ENCODE measurements at places on chromosomes 11 and 22.

DNA sequence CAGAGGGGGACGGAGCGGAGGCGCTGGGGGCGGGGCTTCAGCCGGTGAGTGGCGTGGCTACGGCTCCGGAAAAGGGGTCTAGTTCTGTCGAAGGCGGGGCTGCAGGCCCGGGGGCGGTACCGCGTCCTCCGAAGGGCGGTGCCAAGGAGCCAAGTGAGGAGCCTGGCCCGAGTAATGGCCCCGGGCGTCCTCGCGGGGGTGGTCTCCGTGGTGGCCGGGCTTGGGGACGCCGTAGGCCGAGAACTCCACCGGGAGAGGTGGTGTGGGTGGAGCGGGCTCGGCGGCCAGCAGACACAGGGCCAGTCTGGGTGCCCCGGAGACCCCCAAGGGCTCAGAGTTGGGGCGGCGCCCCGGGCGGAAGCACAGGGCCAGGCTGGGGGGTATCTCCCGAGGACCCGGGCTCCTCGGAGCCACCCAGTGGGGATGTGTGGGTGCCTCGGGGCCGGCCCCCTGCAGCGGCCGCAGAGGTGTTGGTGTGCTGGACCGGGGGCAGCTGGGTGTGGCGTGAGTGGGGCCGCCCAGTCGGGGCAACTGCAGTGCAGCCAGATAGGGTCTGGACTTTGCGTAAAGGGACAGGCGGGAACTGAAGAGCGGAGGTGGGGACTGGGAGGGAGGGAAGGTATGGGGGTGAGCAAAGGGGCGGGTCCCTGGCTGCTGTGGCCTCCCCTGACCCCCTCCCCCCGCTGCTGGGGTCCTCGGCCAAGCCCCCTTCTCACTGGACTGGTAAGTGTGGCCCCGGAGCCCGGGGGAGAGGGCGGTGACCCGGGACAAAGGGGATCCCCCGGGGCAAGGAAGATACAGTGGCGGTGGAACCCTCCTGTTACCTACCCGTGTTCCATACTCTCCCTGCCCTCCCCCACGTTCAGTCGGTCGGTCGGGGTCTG, 838 bp downstream of the FKBP2 start:
- peak; percentile 97 for DNase-seq

GRCh38 chr11:11069841-11070835, 212.3 kb upstream of the ZBED5 start:
- DNase-seq, result no peak

- no peak for DNase-seq
Observed at GRCh38 chr22:47113853-47114415, 351.5 kb downstream of the TBC1D22A start.

DNA sequence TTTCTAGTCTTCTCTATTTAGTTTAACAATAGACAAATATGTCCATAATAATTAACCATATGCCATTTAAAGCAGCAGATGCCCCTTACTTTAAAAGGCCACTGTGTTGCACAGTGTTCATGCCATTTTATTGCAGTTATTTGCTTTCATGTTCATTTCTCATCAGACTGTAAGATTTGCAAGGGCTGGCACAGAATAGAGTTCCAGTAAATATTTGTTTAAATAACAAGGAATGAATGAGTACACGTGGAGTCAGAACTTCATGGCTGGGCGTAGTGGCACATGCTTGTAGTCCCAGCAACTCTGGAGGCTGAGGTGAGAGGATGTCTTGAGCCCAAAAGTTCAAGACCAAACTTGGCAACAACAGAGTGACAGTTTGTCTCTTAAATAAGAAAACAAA, 1228.6 kb downstream of the LRRC4C start:
- DNase-seq, result no peak

DNA sequence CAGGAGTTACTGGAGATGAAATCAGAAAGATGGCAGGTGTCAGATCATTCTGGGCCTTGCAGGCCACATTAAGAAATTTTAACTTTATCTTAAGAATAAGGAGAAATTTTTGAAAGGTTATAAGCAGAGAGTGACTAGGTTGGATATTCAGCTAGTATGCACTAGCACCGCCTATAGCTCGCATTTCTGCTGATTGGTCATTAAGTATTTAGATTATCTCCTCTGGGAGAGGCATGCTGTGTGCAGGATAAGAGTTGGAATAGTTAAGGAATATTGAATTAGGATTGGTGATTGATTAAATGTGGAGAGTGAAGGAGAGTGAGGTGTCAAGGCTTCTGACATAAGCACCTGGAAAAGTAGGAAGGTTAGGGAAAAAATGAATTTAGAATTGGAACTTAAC, 100.6 kb downstream of the STIM1 start:
- no peak for DNase-seq

GRCh38 chr11:625636-626268, 997 bp upstream of the CDHR5 start:
- DNase-seq, result no peak

- no peak for DNase-seq
Observed at GRCh38 chr11:11988099-11988651, 20.3 kb downstream of the DKK3 start.

DNA sequence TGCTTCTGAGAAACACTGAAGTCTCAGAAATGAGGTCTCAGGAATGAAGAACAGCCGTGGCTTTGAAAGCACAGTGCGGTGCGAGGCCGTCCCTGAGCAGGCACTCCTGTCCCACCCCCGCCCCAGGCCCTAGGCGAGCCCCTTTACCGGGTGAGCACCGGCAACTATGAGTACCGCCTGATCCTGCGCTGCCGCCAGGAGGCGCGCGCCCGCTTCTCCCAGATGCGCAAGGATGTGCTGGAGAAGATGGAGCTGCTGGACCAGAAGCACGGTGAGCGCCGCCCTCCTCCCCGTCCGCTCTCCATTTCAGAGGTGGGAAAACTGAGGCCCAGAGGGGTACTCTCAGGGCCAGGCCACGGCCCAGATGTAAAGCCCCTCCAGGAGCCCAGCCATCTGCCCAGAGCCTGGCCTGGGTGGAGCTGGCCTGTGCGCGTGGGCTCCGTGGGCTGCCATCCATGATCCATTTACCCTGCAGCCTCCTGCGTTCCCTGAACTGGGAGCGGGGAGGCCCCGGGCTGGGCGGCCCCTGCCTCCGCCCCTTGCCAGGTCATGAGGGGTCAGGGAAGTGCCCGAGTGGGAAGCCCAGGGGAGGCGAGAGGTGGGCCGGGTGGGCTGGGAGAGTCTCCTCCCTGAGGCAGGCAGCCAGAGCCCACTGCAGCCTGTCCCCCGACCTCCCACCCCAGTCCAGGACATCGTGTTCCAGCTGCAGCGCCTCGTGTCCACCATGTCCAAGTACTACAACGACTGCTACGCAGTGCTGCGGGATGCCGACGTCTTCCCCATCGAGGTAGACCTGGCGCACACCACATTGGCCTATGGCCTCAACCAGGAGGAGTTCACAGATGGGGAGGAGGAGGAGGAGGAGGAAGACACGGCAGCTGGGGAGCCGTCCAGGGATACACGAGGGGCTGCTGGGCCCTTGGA, 9.5 kb downstream of the SLC16A8 start:
- DNase-seq, result no peak

- no peak for DNase-seq
Observed at GRCh38 chr11:95506777-95507176, 275.8 kb upstream of the SESN3 start.

DNA sequence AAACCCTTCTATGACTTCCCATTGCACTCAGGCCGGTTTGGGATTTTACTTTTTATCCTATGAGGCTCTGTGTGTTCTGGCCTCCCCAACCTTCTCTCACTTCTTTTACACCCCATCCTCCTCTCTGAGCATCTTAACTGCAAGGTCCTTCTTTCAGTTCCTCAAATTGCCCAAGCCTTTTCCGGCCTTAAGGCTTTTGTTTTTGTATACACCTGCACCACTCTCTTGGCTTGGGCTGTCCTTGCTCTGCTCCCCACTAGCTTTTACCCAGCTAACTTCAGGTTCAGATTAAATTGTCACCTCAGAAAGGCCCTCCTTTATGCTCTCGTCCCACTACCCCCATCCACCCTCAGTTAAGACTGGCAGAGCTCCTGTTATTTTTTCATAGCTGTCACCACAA, 55.5 kb downstream of the FAM83F start:
- DNase-seq, result no peak

GRCh38 chr11:44524346-44524745, 41.1 kb upstream of the CD82 start:
- DNase-seq, result no peak

- DNase-seq, result peak; percentile 81
Observed at GRCh38 chr22:37077802-37078448, 26.4 kb downstream of the KCTD17 start.

- no peak for DNase-seq
Observed at GRCh38 chr11:33685082-33685481, 15.5 kb downstream of the C11orf91 start.

- no peak for DNase-seq
Observed at GRCh38 chr22:44549701-44550100, 51.7 kb upstream of the RTL6 start.

GRCh38 chr11:123474994-123475393, 44.9 kb downstream of the GRAMD1B start:
- no peak for DNase-seq

GRCh38 chr11:126307706-126308105, 3.8 kb downstream of the DCPS start:
- peak; percentile 60 for DNase-seq

DNA sequence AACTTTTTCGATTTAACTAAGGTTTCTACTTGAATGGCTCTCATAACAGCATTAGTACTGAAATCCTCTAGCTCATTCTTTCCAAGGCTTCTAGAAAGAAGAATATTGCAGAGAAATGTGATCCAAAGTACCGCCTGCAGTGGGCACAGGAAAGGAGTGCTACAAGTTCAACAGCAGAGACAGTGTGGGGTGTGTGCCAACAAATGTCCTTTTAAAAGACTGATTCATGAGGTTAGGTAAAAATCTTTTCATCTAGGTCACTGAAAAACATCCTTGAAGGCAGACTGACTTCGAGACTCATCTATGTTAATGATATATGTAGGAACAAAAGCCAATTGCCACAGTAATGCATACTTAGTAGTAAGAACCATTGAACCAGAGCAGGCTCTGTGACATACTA, 349.1 kb upstream of the PITPNB start:
- DNase-seq, result no peak

- no peak for DNase-seq
Observed at GRCh38 chr11:35944503-35945136, 758 bp downstream of the LDLRAD3 start.

GRCh38 chr11:60303661-60304060, 23.2 kb downstream of the MS4A4A start:
- DNase-seq, result no peak

Measured in BE2C (cell line).